ENCODE measurements at places on chromosomes 12 and 14.

GRCh38 chr12:52149651-52150241, 42.1 kb downstream of the KRT80 start:
- no peak for DNase-seq

DNA sequence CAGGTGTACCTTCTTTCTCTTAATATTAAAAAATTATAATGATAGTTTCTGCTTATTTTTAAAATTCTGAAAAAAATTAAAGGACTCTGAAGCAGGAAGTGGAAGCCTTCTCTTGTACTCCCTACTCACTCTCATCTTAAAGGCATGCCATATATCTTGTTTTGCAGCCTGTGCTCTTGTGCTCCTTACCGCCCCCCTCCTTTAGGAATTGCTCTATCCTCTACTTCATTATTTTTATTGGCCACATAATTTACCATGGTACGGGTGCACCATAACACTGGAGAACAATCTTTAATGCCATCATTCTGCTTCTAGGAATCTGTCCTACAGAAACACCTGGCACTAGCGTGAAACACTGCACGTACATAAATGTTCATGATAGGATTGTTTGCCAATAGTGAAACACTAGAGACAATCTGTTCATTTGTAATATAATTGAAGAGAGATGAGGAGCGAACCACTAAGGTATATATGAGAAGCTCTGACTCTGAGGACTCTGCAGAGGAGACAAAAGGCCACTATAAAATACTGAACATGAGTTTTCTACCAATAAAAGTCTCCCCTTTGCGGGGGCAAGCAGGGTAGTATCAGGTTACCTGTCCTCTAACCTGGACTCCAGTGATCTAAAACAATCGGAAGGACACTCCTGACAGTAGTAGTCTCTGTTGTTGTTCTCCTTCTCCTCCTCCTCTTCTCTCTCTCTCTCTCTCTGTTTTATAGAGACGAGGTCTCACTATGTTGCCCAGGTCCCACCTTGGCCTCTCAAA, 6.3 kb upstream of the NYNRIN start:
- no peak for DNase-seq

GRCh38 chr12:128976120-128976738, 123.0 kb downstream of the GLT1D1 start:
- DNase-seq = peak; percentile 41

DNA sequence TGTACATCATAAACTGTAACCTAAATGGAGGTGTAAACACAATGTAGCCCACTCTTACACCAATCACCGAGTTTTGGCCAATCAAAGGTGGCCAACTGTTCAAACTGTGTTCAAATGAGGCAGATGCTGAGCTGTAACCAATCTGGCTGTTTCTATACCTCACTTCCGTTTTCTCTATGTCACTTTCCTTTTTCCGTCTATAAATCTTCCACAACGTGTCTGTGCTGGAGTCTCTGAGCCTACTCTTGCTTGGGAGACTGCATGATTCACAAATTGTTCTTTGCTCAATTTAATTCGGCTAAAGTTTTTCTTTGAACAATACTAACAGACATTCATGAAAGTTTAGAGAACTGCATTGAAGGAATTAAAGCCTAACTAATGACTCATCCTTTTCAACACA, 547.1 kb upstream of the USP15 start:
- DNase-seq = no peak

DNA sequence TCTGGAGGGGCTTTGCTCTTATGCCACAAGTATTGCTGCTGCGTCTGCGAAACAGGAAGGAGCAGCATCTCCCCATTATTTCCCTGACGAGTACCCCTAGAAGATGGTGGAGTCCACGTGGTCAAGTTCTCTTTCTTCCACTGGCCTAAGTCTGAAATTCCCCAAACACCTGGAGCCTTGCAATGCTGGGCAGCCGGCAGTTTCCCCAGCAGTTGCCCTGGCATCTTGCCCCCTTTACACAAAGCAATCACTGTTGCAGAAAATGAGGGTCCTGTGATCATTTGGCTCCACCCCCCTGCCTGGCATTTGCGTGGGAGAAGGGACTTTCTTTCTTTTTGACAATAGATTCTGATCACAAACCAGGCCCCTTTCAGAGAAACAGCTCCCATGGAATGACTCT, 56.9 kb downstream of the FOS start:
- DNase-seq = no peak

GRCh38 chr14:22929961-22930364, 787 bp upstream of the PRMT5 start:
- no peak for DNase-seq

DNA sequence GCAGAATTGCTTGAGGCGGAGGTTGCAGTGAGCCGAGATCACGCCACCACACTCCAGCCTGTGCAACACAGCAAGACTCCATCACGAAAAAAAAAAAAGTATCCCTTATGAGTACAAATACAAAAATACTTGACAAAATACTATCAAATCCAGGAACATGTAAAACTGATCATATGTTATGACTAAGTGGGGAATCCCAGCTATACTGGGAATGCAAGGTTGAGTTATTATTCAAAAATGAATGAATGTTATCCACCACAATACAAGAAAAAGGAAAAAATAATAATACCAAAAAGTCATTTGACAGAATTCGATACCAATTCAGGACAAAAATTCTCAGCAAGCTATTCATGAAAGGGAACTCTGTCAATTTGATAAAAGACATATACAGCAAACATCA, 32.6 kb downstream of the MOK start:
- DNase-seq = no peak

Data from liver (tissue), 10 donors.